ELR (cell line): ENCODE measurements at places on chromosomes 6 and 20.

GRCh38 chr6:130385064-130385695 is 19.4 kb downstream of the TMEM200A start:
- DNase-seq = no peak

GRCh38 chr6:70863343-70863742 is 93.5 kb downstream of the B3GAT2 start:
- DNase-seq = no peak

- DNase-seq = no peak
These were observed 14.7 kb downstream of the UST start for GRCh38 chr6:148761527-148762011.

GRCh38 chr6:121660277-121660676 is 224.8 kb downstream of the GJA1 start:
- DNase-seq = no peak

GRCh38 chr6:2976060-2976459 is 4.7 kb upstream of the SERPINB6 start:
- no peak for DNase-seq

GRCh38 chr6:56227071-56227879 is 20.1 kb downstream of the COL21A1 start:
- DNase-seq = peak; percentile 51

GRCh38 chr6:30613251-30614043 is 3.6 kb downstream of the PPP1R10 start:
- peak; percentile 73 for DNase-seq

GRCh38 chr20:38036366-38036765 is 2.8 kb downstream of the RPRD1B start:
- no peak for DNase-seq

DNA sequence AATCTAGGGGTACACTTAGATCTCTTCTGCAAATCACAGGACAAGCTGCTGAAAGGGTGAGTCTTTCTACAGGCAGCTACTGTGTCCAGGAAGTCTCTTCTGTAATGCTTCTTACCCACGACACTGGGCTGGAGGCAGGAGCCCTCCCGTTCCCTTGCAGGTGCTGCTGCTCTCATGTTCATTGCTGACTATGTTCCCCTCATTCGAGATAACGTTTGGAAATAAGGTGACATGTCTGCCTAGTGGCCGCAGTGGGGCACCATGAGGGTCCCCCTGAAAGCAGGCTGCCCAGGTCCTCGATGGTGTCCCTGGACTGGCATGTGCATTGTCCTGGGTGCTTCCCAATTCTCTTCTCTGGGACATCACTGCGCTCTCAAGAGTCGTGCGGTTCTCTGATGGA is 74.7 kb downstream of the SYNJ2 start:
- no peak for DNase-seq

- peak; percentile 51 for DNase-seq
These were observed at the start of gene AFDN for GRCh38 chr6:167826896-167827582. TSS of gene AFDN (plus strand) at chr6:167826911. CDS start at chr6:167827133, 222 bp downstream.

DNA sequence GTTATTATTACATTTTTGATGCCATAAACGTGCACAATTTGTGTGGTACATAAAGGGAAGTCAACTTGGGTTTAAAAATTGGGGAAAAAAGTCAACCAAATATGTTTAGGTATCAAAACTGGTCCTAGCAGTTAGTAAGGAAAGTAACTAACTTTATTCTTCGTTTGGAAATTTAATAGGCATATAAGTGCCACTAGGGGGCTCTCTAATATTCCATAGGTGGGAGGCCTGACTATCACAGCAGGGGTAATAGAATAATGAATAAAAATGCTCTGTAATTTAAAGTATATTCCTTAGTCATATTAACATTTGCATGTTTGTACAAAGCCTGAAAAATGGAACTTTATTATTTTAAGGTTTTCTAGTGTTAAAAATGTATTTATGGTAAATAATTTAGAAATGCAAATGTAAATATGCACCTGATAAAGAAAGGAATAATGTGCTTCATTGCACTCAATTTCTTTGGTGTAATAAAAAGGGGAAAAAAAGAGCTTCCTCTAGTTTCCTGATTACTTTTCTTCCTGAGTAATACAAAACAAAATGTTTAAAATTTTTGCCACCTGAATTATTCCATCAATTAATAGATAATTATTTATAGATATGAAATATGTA is 125.7 kb upstream of the HDAC2 start:
- peak; percentile 73 for DNase-seq

GRCh38 chr6:95364016-95364604 is 213.2 kb upstream of the MANEA start:
- peak; percentile 21 for DNase-seq

DNA sequence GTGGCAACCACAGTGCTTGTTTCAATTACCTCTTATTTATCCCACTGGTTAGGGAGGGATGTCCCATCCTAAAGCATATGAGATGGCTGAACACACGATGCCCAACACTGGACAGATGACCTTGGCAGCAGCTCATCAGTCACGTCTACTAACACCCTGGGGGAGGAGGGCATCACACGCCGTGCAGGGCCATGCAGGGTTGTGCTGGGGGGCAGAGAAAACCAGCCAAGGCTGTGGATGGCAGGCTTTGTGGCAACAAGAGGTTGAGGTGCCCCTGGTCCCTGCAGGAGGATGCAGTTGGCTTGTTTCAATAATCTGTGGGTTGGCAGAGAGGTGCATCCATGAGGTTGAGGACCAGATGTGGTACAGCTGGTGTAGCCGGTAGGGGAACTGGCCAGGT is 293.7 kb upstream of the SULF2 start:
- DNase-seq = no peak

GRCh38 chr6:47733879-47734558 is 35.6 kb downstream of the ADGRF4 start:
- DNase-seq = peak; percentile 40

GRCh38 chr6:157879873-157880254 is 56.8 kb downstream of the SNX9 start:
- no peak for DNase-seq

GRCh38 chr20:33211817-33212424 is 5.2 kb upstream of the BPIFA3 start:
- peak; percentile 68 for DNase-seq

DNA sequence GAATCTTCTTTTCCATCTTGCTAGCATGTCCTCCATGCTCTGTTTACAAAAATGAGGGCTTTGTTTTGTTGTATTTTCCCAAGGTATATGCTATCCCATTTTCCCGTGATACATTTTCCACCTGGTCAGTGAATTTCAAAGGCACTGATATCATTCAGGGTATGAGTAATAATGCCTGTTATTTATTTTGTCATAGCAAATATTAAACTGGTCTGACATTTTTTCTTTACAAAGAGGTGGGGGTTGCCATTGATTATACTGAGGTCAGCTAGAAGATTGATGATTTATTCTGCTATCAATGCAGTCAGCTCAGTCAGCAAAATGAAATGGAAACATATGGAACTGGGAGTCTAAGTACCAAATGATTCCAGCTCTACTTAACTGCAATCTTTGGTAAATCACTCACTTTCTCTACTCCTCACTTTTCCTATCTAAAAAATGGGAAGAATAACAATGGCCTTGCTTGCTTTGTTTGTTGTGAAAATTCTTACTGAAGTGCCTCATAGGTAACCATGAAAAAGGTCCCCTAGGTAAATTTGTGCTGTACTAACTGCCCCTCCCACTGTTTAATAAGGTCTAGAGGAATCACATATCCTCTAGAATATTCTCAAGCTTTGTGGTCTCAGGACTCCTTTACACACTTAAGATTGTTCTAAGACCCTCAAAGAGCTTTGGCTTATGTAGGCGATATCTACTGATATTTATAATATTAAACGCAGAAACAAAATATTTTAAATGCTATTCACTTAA is 64.0 kb downstream of the ARHGAP18 start:
- DNase-seq = no peak

- peak; percentile 26 for DNase-seq
These were observed 4.1 kb upstream of the ZKSCAN8 start for GRCh38 chr6:28137505-28137981.

DNA sequence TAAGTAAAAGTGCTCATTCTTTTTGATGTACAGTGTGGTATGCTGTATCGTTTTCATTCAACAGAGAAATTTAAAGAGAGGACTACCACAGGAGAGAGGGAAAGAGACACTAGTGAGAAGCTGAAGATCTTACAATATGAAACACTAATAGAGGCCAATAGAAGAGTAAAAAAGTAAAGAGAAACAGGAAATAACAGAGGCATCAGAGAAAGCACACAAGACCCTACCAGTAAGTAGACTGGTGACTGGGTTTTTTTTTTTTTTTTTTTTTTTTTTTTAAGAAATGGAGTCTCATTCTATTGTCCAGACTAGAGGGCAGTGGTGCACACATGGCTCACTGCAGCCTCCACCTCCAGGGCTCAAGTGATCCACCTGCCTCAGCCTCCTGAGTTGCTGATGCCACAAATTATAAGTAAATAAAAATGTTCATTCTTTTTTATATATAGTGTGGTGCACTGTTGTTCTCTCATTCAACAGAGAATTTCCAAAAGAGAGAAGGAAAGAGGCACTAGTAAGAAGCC is 18.8 kb downstream of the ELOVL4 start:
- no peak for DNase-seq

DNA sequence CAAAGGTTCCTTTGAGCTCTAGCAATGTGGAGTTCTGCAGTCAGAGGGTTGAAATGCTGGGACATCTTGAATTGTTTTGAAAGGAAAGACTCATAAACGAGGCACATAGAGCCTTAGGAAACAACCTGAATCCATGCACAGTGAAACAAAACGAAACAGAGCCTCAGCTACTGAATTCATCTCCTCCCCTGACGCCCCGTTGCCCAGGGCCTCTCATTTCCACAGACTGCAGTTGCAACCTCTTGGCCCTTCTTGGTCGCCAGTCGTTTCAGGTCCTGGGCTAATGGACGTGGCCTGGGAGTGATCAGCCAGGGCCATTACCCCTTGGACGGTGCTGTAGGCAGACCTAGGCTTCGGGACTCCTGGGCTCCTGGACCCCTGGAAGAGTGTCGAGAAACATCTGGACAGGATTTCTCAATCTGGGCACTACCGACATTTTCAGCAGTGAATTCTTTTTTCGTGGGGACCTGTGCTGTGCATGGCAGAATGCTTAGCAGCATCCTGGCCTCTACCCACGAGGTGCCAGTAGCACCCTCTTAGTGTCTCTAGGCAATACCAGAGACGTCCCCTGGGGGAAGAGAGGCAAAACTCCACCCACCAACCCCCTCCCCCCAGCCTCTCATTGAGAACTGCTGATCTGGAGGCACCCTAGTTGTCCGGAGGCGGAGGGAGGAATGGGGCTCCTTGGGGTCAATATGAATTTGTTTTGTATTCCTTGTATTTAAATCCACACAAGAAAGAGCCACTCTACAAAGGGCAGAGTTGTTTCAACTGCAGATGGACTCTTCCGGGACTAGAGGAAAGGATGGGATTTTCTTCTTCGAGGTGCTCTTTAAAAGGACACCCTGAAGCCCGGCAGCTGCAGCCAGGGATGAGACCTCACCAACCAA is 50.2 kb downstream of the TMEM242 start:
- peak; percentile 18 for DNase-seq

DNA sequence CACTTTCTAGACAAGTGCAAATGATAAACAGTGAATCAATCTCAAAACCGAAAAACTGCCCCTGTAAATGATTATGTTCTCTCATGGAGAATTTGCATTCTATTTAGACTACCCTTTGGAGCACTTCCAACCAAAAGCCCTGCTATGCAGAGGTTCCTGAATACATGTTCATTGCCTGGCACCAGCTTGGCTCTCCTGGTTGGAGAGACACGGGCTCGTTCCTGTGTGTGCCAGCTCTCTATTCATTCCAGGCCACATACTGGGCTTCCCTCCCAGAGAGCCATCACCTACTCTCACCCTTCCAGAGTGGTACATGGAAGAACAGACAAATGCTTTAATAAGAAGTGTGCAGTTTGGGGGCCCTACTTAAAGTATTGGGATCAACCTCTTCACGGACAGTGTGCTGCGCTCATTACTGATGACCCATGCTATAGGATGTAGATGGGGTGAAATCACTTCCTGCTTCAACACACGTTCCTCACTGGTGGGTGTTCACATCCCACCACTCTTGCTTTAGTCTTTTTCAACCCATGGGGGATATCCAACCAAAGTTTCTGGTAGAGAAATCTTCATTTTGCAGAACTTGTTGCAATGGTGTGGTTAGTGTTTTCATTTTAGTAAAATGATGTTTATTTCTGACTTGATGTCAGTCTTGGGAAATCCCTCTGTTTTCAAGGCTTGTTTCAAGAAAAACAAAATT is 38.5 kb upstream of the NAA20 start:
- DNase-seq = peak; percentile 51

GRCh38 chr6:88596801-88597200 is 366.6 kb downstream of the RNGTT start:
- no peak for DNase-seq

DNA sequence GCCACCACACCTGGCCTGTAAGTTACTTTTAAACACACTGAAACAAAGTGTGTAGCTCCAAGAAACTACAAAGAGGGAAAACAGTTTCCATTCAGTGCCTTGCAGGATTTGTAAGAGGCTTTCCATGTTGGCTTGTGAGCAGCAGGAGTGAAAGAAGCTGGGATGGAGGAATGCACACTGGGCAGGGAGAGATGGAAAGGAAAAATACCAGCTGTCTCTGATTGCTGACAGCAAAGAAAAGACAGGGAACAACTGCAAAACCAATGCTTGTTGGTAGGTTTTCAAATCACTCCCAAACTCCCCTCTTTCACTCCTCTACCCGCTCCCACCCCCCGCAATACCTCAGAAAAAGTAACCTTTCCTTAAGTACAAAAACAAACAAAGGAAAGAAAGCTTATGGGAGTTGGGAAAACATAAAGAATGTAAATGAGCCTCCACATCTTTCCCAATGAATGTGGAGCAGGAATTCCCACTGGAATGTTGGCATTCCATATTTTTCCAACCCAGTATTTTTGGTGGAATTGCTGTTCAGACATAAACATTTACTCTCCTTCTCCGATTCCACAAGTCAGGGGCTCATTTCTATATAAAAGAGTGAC is 166.1 kb downstream of the THBS2 start:
- no peak for DNase-seq
